CD4-positive, alpha-beta T cell treated with Interleukin-17A for 4 hours (primary cell): ENCODE measurements at places on chromosomes 7 and 10.

DNA sequence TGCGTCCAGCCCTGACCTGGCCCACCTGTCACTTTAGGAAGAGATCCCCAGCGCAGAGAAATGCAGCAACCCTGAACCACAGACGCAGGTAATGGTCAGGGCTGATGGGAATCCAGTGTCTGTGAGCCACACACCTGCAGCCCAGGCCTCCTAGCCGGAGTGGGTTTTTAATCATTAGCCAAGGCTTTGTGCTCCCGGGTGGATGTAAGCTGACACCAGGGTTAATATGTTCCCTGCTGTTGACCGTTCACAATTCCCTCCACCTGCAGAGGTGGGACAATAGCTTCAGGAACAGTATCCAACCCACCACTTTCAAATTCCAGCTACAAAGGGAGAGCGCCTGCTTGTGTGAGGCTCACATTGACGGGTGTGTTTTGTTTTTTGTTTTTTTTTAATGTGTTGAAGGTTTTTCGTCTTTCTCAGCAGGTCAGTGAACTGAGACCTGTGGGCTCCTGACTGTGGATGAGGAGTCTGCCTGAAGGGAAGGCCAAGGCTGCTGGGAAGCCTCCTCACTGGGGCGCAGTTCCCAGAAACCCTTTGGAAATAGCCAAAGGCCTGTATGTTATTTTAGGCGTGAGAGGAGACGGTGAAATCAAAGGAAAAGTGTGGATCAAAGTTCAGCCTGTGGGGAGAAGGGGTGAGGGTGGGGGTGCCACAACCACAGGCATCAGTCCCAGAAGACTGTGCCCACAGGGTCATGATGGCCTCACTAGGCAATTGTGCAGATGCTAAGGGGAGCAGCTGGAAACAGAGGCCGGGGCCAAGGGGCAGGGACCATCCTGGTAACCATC is 111.1 kb downstream of the TNS3 start:
- DNase-seq = no peak

GRCh38 chr7:30157204-30157603 is 22.4 kb downstream of the MTURN start:
- DNase-seq = peak; percentile 58

DNA sequence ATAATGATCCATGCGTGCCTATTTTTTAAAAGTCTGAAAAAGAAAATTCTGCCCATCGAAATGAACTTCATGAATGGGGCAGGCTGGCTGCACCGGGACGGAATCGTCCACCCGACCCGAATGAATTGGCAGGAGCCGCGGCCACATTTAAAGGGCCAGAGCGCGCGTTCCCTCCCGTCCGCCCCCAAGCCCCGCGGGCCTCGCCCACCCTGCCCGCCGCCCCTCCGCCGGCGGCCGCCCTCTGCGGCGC is 319 bp upstream of the GATA3 start:
- no peak for DNase-seq

DNA sequence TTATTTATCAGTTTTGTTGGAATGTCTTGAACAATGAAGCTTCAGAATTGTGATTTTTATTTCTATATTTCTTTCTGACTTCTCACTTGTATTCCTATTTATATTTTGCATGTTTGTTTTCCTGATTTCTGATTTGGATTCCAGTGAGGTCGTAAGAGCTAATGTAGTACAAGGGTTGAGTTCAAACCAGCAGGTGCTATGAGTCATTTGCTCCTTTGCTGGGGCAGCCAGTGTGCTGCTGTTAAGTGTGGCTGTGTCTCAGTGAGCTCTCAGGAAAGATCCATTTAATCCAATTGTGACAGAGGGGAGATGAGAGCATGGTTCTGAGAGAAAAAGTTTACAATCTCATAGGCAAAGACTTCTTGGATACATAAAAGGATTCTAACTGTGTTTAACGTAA is 48.6 kb downstream of the MCU start:
- DNase-seq = no peak

DNA sequence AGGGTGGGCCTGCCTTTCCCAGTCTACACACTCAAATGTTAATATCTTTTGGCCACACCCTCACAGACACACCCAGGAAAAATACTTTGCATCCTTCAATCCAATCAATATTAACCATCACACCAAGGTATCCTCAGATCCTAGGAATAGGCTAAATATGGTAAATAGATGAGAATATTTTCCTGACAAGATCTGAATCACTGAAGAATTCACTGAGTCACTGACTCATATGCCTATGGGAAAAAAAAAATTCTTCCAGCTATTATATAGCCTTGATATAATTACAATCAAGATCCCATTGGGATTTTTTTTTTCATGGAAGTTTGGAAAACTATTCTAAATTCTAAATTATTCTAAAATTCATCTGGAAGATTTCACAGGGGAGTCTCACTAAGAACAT is 65.8 kb downstream of the INHBA start:
- DNase-seq = no peak

GRCh38 chr10:24430591-24430990 is 221.7 kb downstream of the KIAA1217 start:
- no peak for DNase-seq

GRCh38 chr7:85176197-85176596 is 10.7 kb downstream of the SEMA3D start:
- no peak for DNase-seq

- no peak for DNase-seq
Observed at GRCh38 chr7:28706584-28706983, 251.5 kb downstream of the TRIL start.

DNA sequence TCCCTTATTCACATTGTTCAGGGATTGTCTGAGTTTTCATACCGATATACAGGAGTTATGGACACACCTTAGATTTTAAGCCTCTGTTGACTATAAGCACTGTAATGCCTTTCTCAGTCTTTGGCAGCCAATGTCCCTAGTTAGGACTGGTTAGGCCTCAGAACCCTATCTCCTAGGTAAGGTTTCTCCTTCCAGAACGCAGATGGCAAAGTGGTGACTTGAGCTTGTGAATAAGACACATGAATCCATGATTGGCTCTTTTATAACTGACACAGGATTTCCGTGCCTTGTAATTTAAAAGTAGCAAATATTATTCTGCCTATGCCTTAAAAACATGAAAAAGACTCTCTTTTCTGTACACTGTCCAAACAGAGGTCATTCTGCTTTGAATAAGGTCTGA is 12.5 kb upstream of the RNF148 start:
- DNase-seq = no peak

DNA sequence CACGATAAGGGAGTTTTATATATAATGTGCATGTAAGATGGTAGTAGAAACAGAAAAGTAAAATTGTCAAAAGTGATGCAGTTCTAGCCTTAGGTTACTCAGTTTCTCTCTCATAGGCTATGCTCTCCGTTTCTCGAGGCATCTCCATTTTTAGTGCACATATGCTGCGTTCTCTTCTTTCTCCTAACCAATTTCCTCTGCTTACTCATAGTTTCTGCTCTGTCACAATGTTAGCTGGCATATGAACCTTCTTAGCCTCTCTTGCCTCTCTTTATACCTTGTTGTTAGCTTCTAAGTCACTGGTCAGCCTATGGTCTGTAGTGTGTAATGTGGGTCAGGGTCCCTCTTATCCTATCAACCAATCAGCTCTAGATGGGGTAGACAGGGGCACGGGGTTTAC is 280.6 kb upstream of the ETV1 start:
- no peak for DNase-seq

GRCh38 chr10:100008708-100009282 is 952 bp downstream of the DNMBP start:
- no peak for DNase-seq

DNA sequence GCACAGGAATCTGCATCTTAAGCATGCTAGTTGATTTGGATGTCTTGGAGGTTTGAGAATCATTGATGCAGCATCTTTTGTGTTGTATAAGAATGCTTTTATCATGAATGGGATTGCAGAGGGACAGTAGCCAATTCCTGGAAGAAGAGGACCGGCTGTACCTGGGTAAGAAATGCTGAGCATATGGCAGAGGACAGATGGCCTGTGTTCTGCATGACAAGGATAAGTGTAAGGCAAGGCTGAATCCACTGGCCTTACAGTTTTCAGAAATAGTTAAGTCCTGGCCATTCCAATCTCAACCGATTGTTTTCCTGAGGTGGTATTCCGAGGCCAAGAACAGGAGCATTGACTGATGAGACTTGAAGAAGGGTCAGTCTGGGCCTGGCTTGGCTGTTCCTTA is 24.4 kb upstream of the KBTBD2 start:
- no peak for DNase-seq

DNA sequence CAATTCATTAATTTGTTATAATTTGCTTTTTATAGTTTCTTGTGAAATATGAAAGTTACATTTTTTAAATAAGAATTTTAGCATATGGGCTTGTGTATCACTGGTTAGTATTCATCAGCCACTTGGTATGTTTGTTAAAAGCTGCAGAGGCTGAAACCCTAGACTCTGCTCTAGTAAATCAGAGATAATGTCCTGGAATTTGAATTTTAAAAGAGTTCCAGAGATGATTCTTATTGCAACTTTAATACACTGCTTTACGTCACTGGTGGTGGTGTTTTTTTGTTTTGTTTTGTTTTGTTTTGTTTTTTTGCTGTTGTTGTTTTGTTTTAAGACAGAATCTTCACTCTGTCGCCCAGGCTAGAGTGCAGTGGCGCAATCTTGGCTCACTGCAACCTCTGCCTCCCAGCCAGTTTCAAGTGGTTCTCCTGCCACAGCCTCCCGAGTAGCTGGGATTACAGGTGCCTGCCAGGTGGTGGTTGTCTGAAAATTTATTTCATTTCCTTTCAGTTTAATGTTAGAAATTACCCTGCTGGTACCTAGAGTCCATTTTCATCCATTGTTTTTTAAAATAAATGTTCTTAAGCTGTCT is 43.8 kb downstream of the PTPN12 start:
- DNase-seq = no peak

DNA sequence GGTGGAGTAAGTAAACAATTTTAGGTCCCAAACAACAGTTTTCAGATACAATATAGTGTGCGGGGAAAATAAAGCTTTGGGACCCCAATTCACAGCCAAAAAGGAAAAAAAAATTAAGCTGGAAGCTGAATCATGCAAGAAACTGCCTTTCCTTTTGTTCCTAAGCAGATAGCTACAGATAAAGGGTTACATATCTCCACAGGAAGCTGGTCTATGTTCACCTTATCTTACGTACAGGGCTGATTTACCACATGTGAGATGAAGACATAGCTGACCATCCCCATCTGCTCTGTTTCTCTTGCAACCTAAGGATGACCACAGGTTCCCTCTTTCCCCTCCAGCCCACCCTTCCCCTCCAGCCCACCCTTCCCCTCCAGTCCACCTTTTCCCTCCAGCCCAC is 14.2 kb upstream of the PFKP start:
- no peak for DNase-seq

DNA sequence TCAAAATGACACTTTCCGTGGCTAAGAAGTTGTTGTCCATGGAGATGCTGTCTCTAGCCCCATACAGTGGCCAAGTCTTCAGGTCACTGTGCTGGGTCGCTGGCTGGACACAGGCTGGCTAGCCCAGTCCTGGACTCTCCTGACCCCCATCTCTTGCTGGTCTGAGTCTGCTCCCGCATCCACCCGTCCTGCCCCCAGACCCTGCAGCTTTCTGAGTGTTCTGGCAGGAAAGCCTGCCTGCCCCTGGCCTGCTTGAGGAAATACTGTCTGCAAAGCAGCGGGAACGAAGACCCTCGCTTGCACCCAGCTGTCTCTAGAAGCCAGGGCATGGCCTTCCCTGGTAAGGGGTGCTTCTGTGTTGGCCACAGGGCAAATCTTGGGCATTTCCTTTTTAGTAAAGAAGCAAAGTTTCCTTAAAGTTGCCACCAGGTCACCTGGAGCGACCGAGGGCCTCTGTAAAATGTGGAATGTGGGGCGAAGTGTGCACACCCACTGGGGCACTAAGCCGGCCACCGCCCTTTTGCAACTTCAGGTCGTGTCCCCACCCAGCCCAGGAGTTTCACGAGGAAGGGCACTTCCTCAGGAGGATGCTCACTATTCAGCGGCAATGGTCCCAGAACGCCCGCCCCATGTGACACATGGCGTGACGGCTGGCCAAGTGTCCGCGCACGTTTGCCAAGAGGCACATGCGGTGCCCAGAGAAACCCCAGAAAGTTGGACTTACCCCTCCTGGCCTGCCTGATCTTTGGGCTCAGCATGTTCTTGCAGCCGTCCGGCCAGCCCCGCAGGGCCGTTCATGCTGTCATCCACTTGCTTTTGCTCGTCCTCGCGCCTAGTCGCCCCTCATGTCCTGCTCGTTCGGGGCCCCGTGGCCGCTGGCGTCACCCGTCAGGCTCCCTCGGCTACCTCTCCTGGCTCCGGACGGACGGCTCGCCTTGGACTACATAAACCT is 558 bp downstream of the ARHGAP22 start:
- DNase-seq = no peak

GRCh38 chr7:90005836-90006235 is 148.4 kb upstream of the STEAP1 start:
- no peak for DNase-seq

- no peak for DNase-seq
Observed at GRCh38 chr7:71243736-71244410, 111.9 kb downstream of the GALNT17 start.

DNA sequence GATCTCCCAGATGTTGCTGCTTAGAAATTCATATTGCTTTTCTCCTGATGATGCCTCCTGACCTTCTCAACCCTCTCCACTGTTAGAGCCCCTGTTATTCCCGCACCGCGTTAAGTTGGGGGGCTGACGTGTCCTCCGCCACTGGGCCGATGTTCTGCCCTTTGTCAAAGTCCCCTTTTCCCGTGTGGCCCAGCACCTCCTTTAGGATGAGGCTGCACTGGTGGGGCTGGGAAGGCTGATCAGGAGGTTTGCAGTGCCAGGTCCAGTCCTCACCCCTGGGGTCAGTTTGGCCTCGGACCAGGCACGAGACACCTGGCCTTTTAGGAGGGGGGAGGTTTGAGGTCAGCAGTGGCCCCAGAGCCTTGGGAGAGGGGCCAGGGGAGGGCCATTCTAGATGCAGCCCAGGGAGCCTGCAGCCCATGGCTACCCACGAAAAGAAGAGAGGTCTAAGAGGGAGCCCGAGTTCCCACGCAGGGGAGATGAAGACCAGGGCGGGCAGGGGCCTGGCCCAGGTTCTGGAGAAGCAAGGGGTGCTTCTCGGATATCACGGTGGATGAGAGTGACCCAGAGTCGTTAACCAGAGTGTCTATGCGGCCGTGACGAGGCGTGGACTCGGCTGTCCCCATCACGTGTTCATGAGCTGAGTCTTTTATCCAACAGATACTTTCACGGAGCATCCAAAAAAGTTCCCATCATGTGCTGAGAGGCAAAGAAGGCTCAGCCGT is 150.4 kb downstream of the DNAJB6 start:
- no peak for DNase-seq

DNA sequence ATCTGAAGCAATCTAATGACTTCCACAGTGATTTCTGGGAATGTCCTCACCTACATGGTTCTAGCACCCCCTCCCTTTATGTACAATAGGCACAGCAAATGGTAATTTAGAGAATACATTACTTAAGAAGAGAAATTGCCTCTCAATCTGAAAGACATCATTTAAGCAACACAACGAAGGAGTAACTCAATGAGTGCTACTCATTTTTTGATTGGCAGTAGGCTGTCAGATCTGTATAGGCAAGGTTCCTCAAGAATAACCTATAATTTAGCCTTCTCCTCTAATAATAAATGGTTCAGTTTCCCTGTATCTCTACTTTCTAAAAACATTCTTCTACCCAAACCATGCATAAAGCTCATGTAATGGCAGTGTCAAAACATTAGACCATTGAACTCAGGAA is 30.6 kb upstream of the SEMA3C start:
- no peak for DNase-seq
